NAMALWA (cell line): ENCODE measurements at places on chromosomes 1 and 21.
A peak's percentile ranks its signal among the peaks of the same experiment; 100 is the strongest.

GRCh38 chr1:172401892-172402291, 18.6 kb upstream of the C1orf105 start:
- DNase-seq, result peak; percentile 28

- no peak for DNase-seq
Observed at GRCh38 chr1:164180824-164181223, 378.2 kb upstream of the PBX1 start.

DNA sequence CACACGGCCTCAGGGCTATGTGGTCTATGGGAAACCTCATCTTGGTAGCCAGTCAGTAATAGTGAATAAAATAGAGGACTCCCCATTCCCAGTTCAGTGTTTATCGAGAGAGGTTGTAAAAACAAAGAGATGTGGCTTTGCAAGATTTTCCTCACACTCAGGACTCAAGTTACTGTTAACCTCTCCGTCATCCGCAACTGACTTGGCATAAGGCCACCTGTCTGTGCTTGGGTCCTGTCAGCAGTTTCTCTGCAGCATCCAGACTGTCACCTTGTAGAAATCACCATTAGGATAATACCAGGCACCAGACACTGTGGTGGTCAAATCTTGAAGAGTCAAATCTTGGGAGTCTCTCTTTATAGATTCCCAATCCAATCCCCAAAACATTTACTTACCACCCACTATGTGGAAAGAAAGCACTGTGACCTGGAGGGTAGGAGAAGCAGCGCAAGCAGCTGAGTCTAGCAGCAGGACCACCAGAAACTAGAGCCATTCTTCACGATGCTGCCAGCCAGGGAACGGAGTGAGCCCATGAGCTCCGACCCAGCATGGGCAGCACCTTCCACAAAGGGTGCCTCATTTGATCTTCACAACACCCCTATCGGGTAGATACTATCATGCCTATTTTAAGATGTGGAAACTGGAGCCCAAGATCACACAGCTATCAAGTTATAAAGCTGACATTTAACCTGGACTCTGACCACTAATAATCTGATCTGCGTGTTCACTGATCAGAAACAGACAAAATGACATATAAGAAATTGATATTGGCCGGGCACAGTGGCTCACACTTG, 5.6 kb upstream of the GPR25 start:
- DNase-seq, result no peak

- DNase-seq, result no peak
Observed at GRCh38 chr1:41108696-41109275, 87.3 kb upstream of the SLFNL1 start.

DNA sequence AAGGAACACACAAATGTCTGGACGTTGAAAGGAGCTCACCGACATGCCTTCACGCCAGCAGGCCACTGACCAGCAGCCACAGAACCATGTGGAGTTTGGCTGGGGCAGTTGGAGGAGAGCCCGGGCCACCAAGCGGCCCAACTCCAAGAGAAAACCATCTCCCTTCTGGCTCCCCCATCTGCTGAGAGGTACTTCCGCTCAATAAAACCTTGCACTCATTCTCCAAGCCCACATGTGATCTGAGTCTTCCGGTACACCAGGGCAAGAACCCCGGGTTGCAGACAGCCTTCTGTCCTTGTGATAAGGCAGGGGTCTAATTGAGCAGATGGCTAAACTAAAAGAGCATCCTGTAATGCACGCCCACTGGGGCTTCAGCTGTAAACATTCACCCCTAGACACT, 24.4 kb downstream of the RGS4 start:
- no peak for DNase-seq

DNA sequence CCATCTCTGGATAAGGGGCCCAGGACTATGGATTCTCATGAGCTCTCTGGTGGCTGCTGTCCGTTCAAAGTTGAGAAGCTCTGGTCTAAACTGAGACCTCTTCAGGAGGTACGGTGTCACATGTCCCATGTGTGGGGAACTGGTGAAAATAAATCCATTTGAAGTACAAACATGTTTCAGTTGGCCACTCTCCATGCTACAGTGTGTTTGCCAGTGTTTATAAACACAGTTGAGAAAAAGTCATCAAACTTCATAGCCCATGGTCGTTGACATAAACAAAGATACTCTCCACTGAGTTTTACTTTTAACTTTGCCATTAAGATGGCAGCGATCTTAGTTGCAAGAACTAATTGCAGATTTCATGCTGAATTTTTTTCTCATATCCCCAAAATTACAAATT, 72.8 kb downstream of the PSMG1 start:
- DNase-seq, result no peak

- DNase-seq, result no peak
Observed at GRCh38 chr1:87178441-87178840, 150.2 kb upstream of the LMO4 start.

GRCh38 chr1:202860744-202861419, 28.1 kb downstream of the RABIF start:
- no peak for DNase-seq

DNA sequence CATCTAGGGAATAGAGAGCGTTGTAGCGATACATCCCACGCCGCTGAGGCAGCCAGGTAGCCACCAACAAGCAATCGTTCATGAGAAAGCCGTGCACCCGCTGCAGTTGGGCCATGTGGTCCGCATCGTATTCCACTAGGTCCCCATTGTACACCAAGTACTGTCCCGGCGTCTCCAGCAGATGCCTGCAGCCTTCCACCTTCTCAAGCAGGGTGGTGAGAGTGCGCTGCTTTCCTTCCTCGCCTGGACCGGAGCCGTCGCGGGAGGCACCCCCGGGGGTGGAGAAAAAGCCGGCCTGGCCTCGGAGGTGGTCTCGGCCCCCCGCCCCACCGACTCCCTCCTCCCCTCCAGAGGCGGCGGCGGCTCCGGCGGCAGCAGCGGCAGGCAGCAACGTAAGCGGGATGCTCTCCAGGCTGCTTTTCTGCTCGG, 595 bp downstream of the EXOC8 start:
- no peak for DNase-seq
